Fibroblast of villous mesenchyme (primary cell): ENCODE measurements at places on chromosomes 1 and 21.

- peak; percentile 46 for DNase-seq
Measured at GRCh38 chr1:197675583-197676208, 99.6 kb downstream of the DENND1B start.

GRCh38 chr1:239951511-239952140 lies 140.1 kb upstream of the FMN2 start:
- DNase-seq, result peak; percentile 70

DNA sequence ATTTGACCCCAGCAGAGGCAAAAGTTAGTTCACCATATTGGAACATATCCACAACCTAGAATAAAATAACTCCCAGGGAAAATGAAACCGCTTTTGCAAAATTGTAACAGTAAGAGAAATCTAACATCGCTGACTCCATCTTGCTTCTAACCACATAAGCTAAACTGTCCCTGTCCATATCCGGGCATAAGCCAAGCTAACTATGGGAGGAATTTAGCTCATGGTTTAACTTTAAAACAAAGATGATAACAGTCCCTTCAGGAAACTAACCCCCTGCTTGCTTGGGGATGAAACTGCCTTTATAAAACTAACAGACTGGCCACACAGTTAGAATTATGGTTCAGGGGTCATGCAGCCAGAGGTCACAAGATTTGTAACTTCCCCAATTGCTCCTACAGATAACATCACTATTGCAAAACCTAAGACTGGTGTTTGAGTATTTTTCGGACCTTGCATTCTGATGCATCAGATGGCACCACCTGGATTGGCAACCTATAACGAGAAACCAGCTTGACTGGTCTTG lies 46.3 kb downstream of the TESK2 start:
- peak; percentile 85 for DNase-seq

DNA sequence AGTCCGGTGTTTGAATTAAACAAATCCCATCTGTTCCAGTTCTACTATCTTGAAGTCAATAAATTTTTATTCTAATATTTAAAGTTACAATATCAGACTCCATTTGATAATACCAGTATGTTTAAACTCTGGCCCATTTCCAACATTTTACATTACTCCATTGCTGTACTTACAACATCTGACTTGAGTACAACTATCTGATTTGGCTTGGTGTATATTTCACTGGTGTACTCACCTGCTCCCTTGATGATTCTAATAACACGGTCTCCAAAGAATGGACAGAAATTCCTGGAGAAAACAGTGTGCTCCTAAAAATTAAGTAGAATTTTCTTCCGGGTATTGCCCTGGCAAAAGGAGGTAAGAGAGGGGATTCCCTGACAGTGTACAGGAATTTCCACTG lies 680.5 kb upstream of the ADAMTS5 start:
- peak; percentile 8 for DNase-seq

GRCh38 chr1:214979191-214979590 lies 103.3 kb upstream of the KCNK2 start:
- DNase-seq, result no peak

GRCh38 chr1:56557746-56558145 lies 21.6 kb downstream of the PLPP3 start:
- no peak for DNase-seq

DNA sequence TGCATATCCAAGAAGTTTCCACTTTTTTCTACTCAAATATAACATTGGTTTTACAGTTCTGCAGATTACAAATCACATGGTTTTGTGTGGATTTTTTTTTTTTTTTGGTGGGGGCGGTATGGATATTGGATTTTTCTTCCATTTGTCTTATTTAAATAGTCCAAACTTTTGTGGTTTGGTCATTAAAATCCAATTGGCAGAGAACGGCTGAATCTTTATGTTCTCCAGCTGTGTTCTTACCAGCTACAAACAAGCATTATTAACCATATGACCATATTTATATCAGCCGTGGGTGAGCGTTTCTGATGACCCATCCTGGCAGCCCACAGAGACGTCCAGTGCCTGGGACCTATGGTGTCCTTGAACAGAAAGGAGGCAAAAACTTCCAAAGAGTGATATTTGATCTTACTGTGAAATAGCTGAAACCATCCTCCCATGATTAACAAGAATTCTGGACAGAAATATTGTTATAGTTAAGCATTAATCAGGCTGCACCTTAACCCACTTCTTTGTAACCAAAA lies 200.4 kb downstream of the LYPLAL1 start:
- no peak for DNase-seq

GRCh38 chr1:29426701-29427279 lies 190.5 kb downstream of the PTPRU start:
- DNase-seq, result no peak

- no peak for DNase-seq
Measured at GRCh38 chr1:233656032-233656635, 42.2 kb downstream of the KCNK1 start.
